ENCODE measurements at places on chromosomes 3 and 15.

- no peak for DNase-seq
Observed at GRCh38 chr3:82354228-82354627, 592.8 kb upstream of the GBE1 start.

DNA sequence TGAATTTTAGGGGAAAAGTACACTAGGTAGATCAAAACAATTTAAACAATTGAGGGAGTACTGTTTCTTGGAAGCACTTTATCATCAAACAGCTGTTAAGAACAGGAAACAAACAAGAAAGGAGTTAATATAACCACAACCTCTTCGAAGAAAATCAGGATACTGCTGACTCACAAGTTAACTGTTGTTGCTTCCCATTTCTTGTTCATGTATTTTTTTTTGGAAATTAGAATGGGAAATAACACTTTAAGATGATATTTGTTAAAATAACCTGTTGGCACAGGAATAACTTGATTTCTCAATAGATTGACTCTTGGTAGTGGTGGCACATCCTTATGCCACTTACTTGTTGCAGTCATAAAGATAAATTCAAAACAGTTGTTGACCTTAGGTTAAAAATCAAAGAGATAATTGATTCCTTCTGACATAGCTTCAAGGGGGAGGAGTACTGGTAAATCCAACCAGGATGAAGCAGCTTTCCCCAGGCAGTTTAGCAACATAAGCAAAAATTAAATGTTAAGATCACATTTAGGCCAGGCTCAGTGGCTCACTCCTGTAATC, 3.3 kb downstream of the BNIP2 start:
- DNase-seq: no peak

GRCh38 chr3:155339052-155339451, 45.6 kb upstream of the STRIT1 start:
- no peak for DNase-seq

GRCh38 chr3:8777978-8778267, 8.5 kb upstream of the OXTR start:
- no peak for DNase-seq

GRCh38 chr15:72369964-72370363, 5.8 kb downstream of the HEXA start:
- DNase-seq: no peak

DNA sequence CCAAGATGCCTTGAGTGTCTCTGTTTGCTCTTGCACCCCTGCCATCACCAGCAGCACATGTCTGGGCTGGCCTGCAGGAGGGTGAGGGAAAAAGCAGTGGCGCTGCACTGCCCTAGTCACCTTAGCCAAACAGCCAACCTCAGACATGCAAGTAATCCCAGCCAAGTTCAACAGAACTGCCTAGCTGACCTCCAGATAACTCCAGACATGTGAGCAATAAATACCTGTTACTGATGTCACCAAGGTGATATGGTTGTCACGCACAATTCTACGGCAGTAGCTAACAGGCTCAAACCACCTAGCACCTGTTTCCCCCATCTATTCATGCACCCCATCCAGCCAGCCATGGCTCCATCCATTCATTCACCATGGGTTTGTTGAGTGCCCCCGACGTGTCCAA, 99.9 kb downstream of the SRGAP3 start:
- DNase-seq: no peak

DNA sequence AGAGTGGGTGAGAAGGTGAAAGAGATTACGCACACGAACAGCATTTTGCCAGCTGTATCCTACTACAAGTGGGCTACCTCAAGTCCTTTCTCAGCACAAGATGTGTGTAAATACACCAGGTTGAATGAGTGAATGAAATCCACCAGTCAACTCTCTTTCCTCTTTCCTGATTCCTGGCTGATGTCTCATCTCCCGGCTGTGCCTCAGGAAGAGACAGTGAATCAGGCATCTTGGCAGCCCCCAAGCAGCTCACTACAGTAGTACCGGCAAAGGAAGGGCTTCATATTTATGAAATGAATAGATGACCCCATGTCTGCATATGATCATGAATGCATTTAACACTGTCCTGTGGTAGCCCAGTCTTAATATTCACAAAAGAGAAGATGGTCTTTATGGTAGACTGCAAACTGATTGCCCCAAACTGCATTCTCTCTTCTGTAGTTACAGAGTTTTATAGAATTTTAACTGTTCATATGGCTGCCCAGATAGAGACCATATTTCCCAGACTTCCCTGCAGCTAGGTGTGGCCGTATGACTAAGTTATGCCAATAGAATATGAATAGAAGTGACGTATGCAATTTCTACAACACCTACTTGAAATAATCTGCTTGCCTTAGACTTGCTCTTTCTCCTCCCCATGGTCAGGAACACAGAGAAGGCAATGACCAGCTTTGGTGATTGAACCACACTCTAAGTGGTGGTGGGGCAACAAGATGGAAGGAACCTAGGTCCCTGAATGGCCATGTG, 22.7 kb downstream of the MGLL start:
- no peak for DNase-seq

- no peak for DNase-seq
Observed at GRCh38 chr3:10395196-10395595, 74.3 kb upstream of the SEC13 start.

- peak; percentile 76 for DNase-seq
Observed at GRCh38 chr3:120450600-120451271, at the start of gene FSTL1. TSS of gene FSTL1 (minus strand) at chr3:120450992. CDS start at chr3:120450746, 246 bp downstream.

- peak; percentile 85 for DNase-seq
Observed at GRCh38 chr3:128497305-128498126, 4.5 kb upstream of the GATA2 start.

- peak; percentile 52 for DNase-seq
Observed at GRCh38 chr3:151816091-151816604, 2.2 kb downstream of the AADAC start.

GRCh38 chr3:16251316-16252085, 13.2 kb downstream of the DPH3 start:
- DNase-seq: no peak

- peak; percentile 73 for DNase-seq
Observed at GRCh38 chr3:124492824-124493223, 237.4 kb upstream of the UMPS start.

GRCh38 chr3:151356794-151357462, 27.6 kb upstream of the P2RY13 start:
- DNase-seq: peak; percentile 36

DNA sequence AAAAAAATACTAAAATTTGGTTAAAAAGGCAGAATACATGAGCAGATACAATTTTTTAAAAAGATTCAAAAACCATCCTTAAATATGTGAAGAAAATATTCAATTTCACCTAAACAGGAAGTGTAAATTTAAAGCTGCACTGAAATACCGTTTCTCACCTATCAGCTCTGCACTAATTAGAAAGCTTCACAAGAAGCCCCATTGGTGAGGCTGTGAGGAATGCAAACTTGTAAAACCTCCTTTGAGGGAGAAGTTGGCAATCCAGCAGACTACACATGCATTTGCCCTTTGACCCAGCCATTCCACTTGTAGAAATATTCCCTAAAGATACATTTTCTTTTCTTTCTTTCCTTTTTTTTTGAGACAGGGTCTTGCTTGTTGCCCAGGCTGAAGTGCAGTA, 18.8 kb downstream of the BLM start:
- no peak for DNase-seq

- no peak for DNase-seq
Observed at GRCh38 chr15:66670175-66670574, 31.9 kb upstream of the SMAD6 start.

DNA sequence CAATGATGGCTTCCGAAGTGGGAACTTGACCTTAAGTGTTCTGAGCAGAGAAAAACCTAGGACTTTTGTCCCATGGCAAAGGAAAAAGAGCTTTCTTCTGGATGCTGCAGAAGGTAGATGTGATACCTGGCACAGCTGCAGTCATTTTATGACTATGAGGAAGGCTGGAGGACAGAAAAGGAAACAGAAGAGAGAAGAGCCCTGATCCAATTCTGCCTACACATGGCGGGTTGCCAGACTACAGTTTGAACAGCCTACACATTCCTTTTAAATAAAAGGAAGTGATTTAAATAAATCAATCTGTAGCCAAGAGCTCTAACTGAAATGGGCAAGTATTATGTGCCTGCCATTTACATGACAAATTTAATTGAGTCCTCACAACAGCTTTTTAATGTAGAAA, 43.6 kb upstream of the CHRNB4 start:
- DNase-seq: no peak

DNA sequence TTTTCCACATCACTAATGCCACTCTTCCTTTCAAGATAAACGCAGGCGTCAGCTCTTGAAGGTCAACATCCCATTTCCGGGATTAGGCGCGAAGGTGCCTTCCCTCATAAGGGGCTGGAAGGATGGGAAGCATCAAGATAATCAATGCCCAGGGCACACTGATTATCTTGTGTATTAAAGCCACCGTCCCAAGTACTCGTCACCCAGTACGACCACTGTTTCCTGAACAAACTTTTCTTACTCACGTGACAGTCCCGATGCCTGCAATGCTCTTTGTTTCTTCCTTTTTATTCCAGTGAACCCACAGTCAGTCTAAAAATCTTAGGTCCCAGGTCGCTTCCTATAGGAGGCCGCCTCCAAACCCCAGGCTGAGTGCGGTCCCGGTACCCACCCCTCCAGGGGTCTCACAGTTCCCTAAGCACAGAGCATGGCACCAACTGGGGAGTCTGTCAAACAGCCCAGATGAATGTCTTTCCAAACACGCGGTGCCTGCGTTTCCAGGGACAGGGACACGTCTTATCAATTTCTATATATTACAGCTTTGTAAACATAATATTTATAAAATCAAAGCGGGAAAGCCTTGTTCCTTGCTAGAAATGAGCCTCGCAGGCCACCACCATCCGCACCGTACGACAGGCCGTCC, 589 bp downstream of the ANAPC13 start:
- peak; percentile 57 for DNase-seq

- DNase-seq: no peak
Observed at GRCh38 chr3:100124201-100124761, 10.0 kb upstream of the FILIP1L start.

DNA sequence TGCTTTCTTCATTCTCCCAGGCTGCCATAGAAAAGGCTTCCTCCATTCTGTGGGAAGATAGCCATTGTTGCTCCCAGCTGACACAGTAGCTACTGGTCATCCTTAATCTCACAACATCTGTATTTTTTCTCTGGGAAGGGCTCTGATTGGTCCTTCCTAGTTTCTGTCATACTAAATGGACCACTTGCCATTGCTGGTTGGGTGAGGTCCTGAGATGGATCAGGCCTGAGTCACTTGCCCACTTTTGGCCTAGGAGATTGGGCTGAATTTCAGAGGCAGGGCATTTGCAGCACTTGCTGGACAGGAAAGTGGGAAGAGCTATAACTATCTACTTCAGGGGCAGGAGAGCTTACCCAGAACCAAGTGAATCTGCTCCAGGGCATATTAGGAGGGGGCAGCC, 106.5 kb upstream of the PROK2 start:
- no peak for DNase-seq

DNA sequence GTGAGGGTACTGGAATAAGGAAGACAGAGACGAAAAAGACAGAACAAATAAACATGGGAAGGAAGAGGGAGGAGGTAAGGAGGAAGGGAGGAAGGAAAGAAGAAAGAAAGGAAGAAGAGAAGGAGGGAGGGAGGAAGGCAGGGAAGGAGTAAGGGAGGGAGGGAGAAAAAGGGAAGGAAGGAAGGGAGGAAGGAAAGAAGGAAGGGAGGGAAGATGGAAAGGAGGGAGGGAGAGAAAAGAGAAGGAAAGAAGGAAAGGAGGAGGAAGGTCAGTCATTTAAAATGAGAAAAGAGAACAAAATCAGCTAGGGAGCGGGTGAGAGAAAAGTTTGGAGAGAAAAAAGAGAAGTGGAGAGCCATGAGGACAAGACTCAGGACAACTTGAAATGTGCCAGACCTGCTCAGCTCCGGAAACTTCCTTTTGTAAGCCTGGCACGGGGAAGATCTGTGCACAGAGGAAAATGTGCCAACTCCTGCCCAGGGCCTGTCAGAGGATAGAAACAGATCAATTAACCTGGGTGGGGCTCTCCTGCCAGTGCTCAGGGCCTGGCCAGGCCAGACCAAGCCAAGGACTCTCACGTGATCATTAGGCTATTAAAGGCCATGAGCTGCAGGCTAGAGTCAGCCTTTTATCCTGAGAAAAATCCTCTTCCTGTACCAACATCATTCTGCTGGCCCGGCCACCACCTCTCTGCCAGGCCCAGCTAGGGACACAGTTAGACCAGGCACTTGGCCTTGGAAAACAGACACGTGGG, 50.1 kb upstream of the BCL6 start:
- no peak for DNase-seq

GRCh38 chr3:143668924-143669790, 179.1 kb downstream of the SLC9A9 start:
- no peak for DNase-seq

DNA sequence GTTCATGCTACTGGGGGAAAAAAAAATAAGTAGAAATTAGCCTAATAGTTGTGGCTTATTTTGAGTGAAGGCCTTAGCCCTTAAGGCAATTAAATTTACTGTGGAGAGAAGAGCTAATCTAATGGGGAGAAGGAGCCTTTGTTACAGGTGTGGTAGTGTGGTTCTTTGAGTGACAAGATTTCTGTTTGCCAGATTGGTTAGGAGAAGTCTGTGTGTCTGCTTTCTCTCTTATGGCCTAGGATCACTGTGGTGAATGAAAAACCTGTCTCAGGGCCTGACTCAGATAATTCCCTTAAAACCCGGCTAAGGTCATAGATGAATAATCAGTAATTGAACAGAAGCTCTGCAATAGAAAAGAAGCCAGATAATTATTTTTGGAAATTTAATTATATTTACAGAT, 27.0 kb downstream of the OPA1 start:
- DNase-seq: no peak

GRCh38 chr3:149198611-149199010, 23.0 kb downstream of the CP start:
- no peak for DNase-seq

Data from NCI-H526 (cell line).